ENCODE measurements at places on chromosomes 16 and 17.

- DNase-seq: peak; percentile 12
Measured at GRCh38 chr16:11526655-11527350, 59.9 kb downstream of the LITAF start.

- no peak for DNase-seq
Measured at GRCh38 chr17:17950806-17951205, 21.4 kb downstream of the TOM1L2 start.

GRCh38 chr16:84369938-84370627, 1.7 kb downstream of the ATP2C2 start:
- DNase-seq: no peak

GRCh38 chr16:74264811-74265210, 31.8 kb upstream of the PSMD7 start:
- DNase-seq: no peak

GRCh38 chr16:66520406-66521170, 29.3 kb downstream of the TK2 start:
- DNase-seq: no peak

DNA sequence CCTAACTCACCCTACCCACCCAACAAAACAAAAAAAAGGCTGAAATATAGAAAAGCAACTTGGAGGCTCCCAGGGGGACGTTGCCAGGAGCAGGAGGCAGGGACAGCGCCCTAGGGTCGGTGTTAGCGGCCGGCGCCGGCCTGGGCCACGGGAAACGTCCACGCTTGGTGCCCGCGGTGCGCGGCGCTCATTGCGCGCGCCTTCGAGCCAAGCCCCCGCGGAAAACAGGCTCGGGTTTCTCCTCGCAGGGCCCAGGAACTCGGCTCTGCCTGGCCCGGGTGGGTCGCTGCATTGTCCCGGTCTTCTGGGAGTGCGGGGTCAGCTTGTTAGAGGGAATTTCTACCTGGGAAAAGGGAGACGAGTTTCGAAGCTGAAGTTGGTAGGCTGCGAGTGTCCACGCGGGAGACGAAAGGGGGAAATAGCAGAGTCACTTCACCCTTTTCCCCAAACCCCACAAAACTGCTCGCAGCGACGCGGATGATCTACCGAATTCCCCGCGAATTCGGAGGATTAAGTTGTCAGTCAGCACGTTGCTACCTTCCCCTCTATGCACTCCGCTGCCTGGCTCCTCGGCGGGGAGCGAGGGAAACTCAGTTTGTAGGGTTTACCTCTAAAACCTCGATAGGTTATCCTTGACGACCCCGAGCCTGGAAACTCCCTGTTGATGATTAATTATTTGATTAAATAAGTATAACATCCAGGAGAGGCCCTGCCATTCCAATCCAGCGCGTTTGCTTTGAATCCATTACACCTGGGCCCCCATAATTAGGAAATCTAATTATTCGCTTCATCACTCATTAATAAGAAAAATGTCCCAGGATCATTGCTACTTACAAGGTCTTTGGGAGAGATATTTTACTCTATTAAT, 751 bp upstream of the FOXC2 start:
- DNase-seq: no peak

GRCh38 chr17:55233840-55234239, 30.9 kb upstream of the HLF start:
- no peak for DNase-seq

DNA sequence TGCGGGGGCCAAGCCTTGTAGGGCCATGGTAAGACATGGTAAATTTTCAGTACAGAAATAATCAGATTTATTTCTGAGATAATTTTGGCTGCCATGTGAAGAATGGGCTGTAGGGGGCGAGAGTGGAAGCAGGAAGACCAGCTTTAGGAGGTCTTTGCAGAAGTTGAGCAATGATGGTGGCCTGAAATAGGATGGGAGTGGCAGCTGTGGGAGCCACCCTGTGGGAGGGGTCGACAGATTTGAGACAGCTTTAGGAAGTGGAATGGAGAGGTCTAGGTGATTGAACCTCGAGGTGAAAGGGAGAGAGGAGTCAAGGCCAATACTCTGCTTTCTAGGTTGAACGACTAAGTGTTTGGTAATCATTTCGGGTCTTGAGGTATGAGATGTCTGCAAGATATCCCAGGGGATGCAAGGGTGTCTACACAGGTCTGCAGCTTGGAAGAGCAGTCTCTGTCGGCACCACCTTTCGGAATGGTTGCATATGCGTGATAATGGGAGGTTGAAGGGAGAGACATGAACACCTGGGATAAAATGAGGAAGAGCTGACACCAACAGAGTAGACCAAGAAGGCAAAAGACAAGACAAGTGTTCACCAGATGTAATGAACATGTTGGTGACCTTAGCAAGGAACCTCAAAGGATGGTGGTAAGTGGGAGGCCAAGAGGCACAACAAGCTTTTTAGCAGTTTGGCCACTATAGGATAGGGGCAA, 4.2 kb upstream of the ATXN7L3 start:
- peak; percentile 71 for DNase-seq

GRCh38 chr17:40794466-40794865, 5.3 kb downstream of the KRT28 start:
- DNase-seq: no peak

DNA sequence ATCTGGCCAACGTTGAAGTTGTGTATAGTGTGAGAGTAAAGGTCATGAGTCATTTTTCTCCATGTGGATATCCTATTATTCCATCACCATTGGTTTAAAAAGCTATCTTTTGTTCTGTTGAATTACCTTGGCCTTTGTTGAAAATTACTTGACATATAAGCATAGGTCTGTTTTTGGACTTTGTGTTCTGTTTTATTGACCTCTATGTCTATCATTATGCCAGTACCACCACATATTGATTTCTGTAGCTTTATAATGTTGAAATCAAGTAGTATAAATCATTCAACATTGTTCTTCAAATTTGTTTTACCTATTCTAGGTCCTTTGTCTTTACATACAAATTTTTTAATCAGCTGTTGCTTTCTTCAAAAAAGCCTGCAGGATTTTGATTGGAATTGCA, 58.5 kb downstream of the NLK start:
- DNase-seq: no peak

GRCh38 chr17:70454377-70454776, 285.0 kb downstream of the KCNJ2 start:
- no peak for DNase-seq

- no peak for DNase-seq
Measured at GRCh38 chr16:58506241-58507194, 6.6 kb downstream of the NDRG4 start.

DNA sequence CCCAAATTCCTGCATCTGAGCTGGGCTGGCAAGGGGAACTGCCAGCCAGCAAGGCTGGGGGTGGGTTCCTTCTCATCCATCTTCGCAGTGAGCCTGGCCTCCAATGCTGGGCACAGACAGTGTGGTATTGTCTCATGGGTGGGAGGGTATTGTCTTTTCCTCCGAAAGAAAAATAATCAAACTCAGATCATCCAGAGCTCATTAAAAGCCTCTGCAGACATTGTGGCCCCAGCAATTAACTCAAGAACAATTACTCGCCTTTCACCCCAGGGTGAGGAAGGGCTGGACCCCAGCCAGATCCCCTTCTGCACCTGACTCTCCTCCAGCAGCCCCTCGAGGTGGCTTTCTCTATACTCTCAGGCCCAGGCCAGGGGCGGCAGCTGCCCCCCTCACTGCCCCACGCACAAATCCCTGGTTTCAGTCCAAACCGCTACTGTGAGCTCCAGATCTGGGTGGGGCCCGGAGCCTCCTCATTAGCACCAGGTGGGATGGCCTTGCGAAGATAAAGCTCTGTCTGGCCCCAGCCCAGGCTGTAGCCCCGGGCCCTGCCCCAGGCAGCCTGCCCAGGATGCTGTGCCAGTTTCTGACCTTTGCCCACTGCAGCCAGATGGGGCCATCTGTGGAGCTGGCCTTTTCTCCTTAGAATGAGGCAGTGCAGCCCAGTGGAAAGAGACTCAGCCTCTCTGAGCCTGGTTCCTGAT, 2.3 kb upstream of the KRT15 start:
- DNase-seq: no peak

- no peak for DNase-seq
Measured at GRCh38 chr16:29649588-29650494, 13.2 kb upstream of the SPN start.

DNA sequence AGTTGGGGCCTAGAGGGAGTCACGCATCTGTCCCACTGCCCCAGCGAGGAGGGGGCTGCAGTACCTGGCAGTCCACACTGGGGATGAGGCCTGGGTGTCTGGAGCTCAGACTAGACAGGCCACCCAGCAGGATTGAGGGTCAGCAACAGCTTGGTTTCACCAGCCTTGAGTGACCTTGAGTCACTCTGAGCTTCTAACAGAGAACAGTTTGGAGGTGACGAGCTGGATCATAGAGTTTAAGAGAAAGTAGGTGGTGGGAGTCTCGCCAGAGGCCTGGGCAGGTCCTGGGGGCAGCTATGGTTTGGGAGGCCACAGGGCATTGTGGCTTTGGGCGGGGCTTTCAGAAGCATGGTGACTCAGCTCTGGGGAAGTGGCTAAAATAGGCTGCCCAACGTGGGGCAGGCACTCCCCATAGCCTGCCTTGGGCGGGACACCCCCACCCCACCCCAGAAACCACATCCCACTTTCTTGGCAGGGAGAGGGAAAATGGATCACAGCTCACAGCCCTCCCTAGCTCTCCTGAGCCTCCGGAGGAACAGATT, 20.5 kb downstream of the CDC42EP4 start:
- DNase-seq: no peak

GRCh38 chr17:13024016-13024415, 6.2 kb upstream of the ELAC2 start:
- DNase-seq: peak; percentile 68

GRCh38 chr17:81483862-81484194, 28.8 kb downstream of the ACTG1 start:
- no peak for DNase-seq

DNA sequence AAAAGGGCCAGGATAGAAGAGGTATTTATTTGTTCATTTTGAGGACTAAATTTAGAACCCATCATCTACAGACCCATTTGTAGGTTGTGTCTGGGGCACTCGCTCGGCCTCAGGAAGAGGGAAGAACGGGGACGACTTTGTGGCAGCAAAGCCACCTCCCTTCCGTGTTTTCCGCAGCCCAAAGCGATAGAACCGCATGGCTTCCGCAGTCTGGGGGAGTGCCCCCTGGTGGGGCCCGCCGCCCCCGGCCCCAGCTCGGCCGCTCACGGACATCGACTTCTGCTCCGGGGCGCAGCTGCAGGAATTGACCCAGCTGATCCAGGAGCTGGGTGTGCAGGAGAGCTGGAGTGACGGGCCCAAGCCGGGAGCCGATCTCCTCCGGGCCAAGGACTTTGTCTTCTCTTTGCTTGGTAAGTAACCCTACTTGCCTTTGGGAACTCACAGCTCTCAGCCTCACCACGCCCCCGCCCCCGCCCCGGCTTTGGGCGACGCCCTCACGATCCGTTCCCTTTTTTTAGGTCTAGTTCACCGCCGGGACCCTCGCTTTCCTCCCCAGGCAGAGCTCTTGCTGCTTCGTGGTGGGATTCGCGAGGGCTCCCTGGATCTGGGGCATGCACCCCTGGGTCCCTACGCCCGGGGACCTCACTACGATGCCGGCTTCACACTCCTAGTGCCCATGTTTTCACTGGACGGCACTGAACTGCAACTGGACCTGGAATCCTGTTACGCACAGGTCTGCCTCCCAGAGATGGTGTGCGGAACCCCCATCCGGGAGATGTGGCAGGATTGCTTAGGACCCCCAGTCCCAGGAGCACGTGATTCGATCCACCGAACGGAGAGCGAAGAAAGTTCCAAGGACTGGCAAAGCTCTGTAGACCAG, 681 bp downstream of the TMEM102 start:
- no peak for DNase-seq

DNA sequence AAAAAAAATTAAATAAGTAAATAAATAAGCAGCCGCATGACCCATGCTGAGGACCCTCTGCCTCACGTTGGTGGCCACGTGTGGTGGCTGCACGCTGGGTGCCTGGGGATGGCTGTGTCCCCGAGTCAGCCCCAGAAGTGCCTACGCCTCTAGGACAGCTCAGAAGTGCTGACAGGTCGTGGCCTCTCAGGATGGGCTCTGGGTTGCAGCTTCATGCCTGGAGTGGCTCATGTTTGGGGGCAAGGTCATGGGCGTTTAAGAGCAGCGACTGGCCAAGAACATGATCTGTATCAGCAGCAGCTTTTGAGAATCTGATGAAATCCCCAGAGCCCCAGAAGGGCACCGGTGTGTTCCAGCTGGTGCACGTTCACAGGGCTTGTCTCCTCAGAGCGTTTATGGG, 26.8 kb upstream of the CAPN15 start:
- peak; percentile 69 for DNase-seq

DNA sequence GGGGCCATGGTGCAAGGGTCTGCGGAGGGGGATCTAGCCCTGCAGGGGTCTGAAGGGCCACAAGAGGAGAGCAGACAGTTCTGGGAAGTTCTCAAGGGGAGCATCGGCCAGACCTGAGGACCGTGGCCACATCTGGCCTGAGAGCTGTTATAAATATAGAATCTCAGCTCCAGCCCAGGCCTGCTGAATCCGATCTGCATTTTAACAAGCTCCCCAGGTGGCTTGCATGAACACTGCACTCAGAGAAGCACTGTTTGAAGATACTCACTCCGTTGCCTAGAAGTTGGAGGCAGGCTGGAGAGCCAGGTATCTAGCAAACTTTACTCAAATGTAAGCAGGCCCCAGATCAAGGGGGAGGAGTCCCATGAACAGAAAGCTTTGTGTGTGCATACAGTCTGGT, 61.3 kb downstream of the NKD1 start:
- no peak for DNase-seq

GRCh38 chr17:38877130-38877851, 7.4 kb downstream of the LASP1 start:
- DNase-seq: no peak

GRCh38 chr16:19907161-19907992, 22.7 kb upstream of the GPRC5B start:
- DNase-seq: peak; percentile 90

GRCh38 chr16:83118365-83118764, 491.6 kb downstream of the CDH13 start:
- DNase-seq: no peak

DNA sequence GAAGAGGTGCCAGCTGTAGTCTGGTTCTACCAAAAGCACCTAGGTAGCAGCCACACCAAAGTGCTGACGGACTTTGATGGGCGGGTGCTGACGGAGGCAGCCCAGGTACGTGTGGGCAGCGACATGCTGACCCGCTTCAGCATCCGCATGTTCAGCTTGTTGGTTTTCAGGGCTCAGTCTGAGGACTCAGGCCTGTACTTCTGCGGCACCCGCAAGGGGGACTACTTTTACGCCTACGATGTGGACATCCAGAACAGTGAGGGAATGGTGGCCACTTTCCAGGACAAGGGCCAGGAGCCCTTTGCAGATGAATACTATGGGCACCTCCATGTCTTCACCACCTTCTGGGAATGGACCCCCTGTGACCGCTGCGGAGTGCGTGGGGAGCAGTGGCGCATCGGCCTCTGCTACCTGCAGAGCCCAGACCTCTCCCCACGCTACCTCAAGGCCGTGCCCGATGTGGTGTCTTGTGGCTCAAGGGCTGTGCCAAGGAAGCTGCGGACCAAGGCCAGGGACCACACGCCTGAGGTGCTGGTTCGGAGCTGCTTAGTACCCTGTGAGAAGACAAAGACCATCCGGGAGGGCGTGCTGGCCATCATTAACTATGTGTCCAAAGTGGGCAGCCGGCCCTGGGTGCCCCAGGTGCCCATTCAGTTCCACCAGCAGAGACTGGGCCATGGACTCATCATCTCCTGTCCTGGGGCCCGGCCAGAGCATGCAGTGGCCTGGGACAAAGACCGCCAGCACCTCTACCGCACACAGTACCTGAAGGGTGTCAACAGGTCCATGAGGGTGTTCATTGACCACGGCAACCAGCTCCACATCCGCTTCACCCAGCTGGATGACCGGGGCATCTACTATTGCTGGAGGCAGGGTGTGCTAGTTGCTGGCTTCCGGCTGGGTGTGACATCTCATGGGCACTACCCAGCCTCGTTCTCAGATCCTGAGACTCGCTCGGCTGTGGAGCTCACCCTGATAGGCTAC, 5.0 kb upstream of the EFTUD2 start:
- DNase-seq: no peak
